ENCODE measurements at places on chromosomes 1 and 21.

DNA sequence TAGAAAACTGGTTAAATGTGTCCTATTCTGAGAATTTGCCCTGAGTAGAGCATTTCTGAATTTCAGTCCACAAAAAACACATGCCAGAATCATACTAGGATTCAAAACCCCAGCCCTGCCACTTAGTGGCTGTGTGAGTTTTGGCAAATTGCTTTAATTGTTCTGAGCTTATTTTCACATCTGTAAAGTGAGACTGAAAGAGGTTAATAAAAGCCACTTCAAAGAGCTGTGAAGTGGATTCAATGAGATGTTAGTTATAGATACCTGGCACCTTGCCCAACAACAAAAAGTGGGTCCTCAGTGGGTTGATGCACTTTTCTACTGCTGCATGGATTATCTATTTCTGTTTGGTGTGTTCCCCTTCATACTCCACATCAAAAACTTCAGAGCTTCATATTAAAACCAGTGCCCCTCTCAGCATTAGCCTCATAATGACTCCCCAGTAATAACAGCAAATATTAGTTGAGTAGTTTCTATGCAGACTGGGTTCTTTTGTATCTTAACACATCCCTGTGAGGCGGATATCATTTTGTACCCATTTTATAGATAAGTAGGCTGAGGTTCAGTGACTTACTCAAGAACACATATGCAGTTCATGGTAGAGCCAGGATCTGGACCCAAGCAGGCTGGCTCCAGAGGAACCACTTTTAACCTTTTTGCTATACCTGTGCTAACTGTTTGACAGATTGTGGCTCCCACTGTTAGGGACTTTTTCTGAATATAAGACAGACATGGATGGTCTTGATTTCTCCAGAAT is 14.2 kb upstream of the ADORA3 start:
- DNase-seq, result no peak

- DNase-seq, result no peak
Measured at GRCh38 chr1:44243782-44244495, 30.7 kb downstream of the DMAP1 start.

DNA sequence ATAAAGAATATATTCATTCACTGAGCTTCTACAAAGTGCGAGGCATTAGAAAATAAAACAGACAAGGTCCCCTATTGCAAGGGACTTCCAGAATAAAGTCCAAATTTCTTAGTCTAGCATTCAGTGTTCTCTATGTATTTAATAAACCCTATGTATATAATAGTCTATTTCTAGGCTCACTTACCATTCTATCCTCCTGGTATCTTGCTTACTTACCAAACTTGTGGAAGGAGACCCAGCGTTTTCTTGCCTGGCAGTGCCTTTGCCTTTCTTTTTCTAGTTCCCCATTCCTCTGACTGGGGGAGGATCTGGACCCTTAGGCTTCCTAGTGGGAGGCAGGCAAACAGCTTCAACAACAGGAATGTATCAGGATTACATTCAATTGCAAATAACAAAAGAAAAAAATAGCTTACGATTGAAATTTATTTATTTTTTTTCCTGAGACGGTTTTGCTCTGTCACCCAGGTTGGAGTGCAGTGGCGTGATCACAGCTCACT is 690 bp upstream of the RNF19B start:
- DNase-seq, result no peak

- DNase-seq, result no peak
Measured at GRCh38 chr1:93699503-93700168, 18.0 kb upstream of the BCAR3 start.

GRCh38 chr21:33039536-33039935 is 13.8 kb downstream of the OLIG2 start:
- DNase-seq, result no peak

DNA sequence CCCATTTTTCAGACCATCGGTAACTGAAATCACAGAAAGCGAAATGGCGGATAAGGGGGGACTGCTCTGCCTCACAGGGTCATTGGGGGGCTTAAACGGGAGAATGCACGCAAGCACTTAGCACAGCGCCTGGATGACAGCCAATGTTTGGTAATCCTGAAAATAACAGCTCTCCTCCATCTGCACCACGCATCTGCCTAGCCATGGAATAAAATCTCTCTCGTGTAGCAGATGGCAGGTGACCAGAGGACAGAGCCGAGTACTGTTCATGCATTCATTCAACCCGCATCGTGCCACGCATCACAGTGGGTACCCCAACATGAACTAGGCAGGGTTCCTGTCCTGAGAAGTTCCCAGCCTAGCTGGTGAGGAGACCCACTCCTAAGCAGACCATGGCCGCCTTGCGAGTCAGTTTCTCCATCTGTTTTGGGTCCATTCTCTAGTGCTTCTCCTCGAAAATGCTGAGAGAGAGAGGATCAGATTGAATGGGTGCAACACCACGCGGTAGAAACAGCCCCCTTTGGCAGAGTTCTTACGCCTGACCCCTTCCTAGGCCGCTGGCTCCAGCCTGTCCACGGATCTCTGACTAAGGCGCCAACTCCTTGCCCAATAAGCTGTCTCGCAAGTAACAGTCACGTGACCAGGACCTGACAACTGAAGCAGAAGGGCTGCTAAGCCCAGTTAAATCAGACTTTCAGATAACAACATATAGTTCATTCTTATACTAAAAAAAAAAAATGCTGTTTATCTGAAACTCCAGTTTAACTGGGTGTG is 7.3 kb downstream of the SLC1A7 start:
- DNase-seq, result no peak

DNA sequence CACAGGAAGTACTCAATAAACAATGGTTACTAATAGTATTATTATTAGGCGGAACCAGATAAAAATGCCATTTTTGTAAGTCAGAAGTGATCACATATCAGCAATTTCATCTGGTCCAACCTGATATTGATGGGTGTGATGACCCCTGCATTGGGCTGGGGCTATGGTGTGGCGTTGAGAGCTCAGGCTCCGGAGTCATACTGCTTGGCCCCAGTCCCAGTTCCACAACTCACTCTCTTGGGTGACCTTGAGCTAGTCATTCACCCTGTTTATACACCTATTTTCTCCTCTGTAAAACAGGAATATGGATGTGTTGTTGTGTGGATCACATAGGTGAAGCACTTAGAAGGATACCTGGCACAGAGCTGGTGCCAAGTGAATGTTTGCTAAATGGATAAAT is 229.4 kb upstream of the POU3F1 start:
- DNase-seq, result no peak

- DNase-seq, result no peak
Measured at GRCh38 chr1:62905872-62906271, 121.9 kb downstream of the ATG4C start.

DNA sequence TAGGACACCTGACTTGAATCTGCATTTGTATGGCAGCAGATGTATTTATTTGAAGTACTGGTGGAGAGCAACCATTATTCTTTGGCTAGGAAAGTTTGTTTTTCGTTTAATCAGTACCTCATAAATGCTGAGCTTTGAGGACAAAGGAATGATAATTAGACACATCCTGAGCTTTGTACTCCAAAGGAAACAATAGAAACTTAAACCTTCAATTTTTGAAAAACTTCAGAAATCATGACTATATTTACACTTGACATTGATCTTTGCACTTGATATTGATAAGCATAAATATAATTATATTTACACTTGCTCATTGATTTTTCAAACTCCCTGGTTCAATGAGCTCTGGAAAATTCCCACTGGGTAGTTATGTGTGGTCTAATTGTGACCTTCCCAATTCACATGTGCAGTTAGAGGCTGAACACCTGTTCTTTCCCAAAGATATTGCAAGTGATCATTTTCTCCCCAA is 10.7 kb downstream of the PATJ start:
- no peak for DNase-seq

DNA sequence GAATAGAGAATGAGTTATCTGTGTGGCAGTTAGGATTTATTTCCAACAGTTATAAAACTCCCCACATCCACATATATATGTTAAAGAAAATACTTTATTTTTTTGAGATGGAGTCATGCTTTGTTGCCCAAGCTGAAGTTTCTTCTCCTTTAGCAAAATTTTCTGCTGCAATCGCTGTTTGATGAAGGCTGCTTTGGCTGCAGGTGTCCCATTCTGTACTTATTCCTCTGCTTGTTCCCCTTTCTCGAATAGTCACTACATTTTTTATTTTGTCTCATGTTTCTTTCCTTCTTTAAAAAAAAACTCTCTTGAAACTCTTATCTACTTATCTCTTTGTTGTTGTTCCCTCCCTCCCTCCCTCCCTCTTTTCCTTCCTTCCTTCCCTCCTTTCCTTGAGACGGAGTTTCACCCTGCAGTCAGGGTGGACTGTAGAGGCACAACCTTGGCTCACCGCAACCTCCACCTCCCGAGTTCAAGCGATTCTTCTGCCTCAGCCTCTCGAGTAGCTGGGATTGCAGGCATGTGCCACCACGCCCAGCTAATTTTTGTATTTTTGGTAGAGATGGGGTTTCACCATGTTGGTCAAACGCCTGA is 10.6 kb downstream of the OR2W3 start:
- no peak for DNase-seq

GRCh38 chr1:246824541-246824940 is 100.3 kb downstream of the SCCPDH start:
- DNase-seq, result no peak

DNA sequence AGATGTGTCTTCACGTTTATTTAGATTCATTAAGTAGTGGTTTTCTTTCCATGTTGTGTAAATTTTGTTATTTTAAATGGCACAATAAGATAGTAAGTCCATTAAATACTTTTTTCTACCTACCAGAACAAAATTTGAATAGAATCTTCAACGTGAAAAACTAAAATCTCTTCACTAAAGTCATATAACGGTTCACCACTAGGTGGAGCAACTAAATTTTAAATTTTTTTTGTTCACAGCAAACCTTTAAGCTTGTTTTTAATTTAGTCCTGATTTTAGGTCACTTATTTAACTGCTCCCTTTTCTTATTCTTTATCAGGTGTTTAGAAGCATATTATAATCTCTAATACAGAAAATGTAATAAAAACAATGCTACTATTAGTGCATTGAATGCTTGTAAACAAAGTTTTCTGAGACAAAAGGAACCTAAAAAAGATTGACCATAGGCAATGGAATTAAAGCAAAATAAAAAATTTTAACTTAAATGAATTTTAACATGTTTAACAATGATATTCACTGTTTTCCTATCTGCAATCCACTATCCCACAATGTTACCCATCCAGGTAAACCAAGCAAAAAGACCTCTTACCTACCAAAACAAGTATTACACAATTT is 28.3 kb upstream of the PKN2 start:
- no peak for DNase-seq

- DNase-seq, result no peak
Measured at GRCh38 chr1:106817575-106817974, 238.9 kb upstream of the PRMT6 start.

DNA sequence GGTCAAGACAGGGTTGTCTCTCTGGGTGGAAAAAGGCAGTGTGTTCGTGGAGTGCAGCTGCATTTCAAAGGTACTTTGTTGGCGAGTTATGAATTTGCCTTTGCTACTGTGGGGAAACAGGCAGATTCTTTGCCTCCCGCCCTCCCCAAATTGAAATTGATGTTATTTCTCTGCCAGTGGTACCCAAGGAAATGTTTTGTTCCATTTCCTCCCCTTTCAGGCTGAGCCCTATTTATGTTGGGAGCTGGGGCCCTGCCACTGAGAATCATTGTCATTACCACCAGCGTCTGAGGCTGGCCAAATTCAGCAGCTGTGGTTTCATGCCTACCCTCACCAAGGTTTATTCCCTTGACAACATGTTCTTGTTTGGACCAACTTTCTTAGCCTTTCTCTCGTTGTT is 48.5 kb upstream of the OLIG2 start:
- DNase-seq, result no peak

- DNase-seq, result no peak
Measured at GRCh38 chr1:19353596-19353995, 41.5 kb downstream of the SLC66A1 start.

- DNase-seq, result no peak
Measured at GRCh38 chr1:15207031-15207828, 39.8 kb upstream of the FHAD1 start.

DNA sequence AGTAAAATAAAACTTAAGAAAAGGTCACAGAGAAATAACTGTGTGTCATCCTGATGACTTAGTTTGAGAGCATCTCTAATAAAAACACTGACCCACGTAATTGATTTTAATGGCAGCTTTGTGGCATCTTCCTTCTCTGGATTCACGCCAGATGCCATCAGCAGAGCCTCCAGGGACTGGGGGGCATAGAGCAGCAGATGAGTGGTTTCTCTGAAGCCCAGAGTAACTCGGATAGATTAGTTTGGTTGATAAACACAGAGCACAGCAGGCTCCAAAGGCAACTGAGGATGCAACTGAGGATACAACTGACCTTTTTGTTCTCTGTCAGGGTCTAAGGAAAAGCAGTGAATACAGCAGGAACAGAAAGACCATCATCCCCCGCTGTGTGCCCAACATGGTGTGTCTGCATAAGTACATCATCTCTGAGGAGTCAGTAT is 180.8 kb downstream of the RPS6KC1 start:
- no peak for DNase-seq

DNA sequence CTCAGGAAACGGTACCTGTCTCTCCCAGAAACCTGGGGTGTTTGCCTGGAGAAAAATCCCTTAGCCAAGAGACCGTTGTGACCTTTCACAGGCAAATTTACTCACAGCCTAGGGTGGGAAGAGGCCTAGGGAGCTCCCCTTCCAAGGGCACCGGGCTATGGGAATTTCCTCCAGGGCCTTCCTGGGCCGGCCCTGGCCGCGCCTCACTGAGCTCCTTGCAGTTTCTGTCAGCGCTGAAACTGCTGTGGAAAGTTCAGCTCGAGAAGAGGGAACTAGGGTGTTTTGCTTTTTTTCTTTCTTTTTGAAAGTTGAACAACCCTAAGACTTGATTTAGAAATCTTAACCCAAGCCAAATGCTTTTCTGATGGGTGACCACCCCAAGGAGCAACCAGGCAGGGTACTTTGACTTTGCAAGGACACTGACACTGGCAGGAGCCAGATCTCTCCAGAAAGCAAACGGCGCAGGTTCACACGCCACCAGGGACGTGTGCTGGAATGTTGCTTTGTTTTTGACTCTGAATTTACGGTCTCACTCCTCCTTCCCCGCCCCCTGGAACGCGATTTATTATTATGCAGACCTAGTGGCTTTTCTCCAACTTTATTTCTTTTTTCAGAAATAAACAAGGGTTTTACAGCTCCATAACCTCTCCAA is 229.6 kb upstream of the JUN start:
- no peak for DNase-seq

- DNase-seq, result no peak
Measured at GRCh38 chr1:21182181-21182731, 5.6 kb upstream of the EIF4G3 start.
